ENCODE measurements at places on chromosomes 2 and 18.

DNA sequence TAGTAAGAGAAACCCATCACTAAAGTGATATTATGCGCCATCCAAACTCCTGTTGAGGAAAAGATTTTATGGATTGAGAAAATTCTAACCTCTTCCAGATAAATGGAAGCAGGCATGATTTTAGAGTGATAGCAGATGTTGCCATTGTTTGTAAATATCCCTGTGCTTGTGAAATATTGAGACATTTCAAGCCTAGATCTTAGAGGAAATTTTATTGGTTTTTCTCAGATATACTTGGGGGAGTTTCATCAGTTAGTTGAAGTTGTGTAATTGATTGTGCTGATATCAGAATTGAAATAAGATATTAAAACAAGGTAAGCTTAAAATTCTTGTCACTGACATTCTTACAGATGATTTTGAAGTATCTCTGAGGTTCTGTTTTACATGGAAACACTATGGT, 390.9 kb upstream of the FANCL start:
- no peak for DNase-seq

GRCh38 chr2:232300894-232301387, 77.6 kb upstream of the ALPP start:
- DNase-seq, result no peak

DNA sequence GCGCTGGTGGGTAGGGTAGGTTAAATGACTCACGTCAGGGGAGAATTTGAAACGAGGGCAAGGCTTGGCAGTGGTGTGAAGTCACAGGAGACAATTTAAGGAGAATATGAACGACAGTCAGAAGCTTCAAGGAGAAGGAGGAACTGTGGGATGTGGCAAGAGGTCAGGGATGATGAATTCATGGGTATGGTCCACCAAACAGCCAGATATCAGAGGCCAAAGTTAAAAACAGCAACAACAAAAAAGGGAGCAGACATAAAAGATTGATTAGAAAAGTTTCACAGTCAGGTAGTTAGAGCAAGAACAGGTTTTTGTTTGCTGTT, 1.4 kb upstream of the ZNF396 start:
- DNase-seq, result no peak

DNA sequence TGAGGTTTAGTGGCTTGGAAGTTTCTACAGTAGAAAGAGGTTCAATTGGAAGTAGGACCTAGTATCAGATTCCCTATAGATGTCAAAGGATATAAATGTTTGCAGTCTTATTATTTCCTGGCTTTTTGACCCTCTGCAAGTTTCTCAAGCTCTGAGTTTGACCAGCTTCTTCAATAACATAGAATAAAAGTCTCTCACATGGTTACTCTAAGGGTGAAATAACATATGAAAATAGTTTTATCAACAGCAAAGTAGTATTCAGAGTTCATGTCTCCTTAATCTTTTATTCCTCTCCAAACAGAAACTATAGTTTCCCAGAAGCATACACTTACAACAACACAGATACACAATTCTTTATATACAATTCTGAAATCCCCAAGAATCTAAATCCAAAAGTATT, 132.9 kb upstream of the RND3 start:
- no peak for DNase-seq

GRCh38 chr2:26346454-26347053, at the start of gene ADGRF3:
Gene ADGRF3, minus strand, starts transcription at chr2:26346789. Its CDS starts 555 bp downstream, at chr2:26346234.
- DNase-seq, result peak; percentile 56

All from DMS79 (cell line).